ENCODE measurements at places on chromosomes 5 and 9.

DNA sequence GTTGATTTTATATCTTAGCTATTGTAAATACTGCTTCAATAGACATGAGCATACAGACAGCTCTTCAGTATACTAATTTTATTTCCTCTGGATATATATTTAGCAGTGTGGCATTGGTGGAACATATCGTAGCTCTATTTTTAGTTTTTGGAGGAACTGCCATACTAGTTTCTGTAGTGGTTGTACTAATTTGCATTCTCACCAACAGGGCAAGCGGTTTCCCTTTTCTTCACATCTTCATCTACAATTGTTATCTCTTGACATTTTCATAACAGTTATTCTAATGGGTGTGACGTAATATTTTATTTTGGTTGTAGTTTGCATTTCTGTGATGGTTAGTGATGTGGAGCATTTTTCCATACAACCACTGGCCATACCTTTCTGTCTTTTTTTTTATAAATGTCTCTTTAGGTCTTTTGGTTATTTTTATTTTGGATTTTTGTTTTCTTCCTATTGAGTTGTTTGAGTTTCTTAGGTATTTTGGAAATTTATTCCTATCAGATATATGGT is 32.5 kb downstream of the TAF11L14 start:
- DNase-seq: no peak

GRCh38 chr5:42597318-42597937 is 159.2 kb upstream of the CCDC152 start:
- no peak for DNase-seq

DNA sequence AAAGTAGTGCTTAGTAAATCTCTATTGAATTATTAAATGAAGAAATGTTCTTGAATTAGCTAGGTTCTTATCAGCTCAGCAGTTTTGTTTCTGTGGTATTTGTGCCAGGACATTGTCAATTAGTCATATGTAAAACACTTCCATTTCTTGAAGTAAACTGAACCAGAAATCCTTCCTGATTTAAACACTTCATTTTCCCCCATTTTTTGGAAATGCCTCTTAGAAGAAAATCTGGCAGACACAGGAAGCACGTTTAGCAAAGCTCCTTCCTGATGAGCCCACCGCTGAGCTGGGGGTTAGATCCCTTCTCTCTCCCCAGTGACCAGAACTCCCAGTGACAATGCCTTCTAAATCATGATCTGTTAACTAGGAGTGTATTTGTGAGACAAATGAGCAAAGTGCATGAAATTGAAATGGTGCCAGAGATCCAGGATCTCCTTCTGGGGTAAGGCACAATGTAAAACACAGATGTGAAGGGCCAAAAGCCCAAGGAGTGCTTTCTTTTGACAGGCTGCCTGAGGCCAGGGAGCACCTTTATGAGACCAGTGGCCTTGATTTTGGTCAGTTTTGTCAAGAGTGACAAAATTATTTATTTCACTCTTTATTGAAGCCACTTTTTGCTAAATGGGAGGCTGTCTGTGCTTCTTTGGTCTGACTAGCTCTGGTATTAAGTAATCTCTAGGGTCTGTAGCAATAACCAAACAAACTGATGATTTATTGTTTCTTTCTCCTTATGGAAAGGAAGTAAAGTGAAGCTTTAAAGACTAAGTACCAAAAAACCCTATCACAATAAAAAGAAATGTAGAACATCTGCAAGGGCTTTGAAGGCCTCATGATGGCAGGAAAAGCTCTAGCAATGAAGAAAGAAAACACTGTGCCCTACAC is 25.5 kb upstream of the RUSC2 start:
- DNase-seq: no peak

DNA sequence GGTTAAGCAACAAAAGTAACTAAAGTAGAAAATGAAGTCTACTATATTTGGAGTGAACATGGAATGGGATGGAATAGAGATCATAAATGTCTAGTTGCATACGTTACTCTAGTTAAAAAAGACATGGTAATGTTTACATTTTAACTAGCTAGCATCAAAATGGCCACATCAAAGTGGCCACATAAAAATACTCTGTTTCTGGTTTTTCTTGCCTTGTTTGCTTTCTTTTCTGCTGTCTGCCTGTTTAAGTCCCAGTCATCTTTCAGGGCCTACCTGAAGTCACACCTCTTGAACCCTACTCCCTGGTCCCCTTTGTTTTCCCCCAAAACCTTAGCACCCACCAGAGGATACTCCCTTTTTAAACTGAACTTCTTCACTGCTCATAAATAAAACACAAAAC is 6.4 kb upstream of the KIF2A start:
- peak; percentile 65 for DNase-seq

DNA sequence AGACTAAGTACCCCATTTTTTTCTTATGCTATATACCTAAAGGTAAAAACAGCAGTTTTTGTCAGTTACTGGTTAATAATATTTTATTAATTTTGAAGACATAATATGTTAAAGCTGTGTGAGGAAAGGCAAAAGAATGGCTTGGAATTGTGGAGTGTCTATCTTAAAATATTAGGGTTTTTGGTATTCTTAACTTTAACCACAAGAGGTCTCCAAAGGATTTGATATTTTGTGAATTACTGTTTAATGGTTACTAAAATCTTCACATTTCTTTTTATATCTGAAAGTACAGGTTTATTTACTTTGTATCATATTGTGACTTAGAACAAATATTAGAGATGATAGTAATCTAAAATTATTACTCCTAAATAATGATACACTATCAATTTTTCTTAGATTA is 32.0 kb upstream of the DHFR start:
- DNase-seq: no peak

- DNase-seq: no peak
Observed at GRCh38 chr9:126401107-126401506, 74.5 kb downstream of the MVB12B start.

DNA sequence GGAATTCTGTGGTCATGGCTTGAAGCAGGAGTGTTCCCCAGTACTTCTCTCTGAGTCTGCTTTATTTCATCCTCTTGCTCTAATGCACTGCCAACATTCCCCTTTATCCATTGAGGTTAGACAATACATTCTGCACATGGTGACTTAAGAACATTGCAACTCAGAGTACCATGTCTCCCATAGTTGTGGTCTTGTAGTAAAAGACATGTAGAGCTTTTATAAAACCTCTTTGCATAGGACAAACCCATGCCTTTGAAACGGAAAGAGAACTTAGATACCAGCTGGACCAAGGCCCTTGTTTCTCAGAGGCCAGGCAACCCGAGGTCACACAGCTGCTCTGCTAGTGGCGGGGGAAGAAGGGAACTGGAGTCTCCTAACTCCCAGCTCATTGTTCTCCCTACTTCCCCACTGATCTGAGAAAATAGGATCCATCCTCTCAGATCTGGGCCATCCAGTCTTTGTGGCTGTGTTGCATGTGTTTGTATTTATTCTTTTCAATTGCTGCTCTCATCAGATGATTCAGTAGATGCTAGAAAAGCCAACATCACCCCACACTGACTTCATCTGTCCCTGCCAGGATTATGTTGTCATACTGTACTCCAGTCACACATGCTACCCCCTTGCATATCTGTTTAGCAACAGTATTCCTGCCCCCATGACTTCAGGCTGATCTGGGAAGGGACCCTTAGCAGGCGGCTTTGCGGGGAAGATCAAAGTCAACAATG is 236.9 kb downstream of the SAXO1 start:
- no peak for DNase-seq

- peak; percentile 12 for DNase-seq
Observed at GRCh38 chr9:93520523-93520922, 55.9 kb upstream of the PHF2 start.

- DNase-seq: no peak
Observed at GRCh38 chr5:39775086-39775796, 350.5 kb upstream of the DAB2 start.

DNA sequence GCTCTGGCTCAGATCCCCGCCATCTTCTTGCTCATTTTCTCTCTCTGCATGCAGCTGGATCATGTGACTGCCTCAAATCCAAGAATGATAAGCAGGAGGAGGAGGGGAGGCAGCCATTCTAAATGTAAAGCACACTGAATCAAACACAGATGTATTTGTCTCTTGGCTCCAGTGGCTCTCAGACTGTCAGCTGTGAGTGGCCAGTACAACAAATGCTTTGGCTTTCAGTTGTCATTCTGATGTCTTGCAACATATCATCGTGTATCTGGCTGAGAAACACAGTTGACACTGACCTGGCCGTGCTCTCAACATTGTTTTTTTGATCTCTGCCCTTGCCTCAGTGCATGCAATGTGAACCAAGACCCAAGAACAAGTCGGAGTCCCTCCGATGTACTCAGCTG is 233.1 kb downstream of the ADAMTSL1 start:
- no peak for DNase-seq

DNA sequence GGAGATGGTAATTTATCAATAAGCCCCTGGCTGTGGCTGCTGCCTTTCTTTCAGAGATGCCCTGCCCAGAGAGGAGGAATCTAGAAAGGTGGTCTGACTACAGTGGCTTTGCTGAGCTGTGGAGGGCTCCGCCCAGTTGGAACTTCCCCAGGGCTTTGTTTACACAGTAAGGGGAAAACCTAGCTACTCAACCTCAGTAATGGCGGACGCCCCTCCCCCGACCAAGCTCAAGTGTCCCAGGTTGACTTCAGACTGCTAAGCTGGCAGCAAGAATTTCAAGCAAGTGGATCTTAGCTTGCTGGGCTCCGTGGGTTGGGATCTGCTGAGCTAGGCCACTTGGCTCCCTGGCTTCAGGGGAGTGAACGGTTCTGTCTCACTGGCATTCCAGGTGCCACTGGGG is 865.4 kb upstream of the ACO1 start:
- peak; percentile 19 for DNase-seq

- DNase-seq: no peak
Observed at GRCh38 chr5:142304013-142304701, 20.7 kb downstream of the SPRY4 start.

DNA sequence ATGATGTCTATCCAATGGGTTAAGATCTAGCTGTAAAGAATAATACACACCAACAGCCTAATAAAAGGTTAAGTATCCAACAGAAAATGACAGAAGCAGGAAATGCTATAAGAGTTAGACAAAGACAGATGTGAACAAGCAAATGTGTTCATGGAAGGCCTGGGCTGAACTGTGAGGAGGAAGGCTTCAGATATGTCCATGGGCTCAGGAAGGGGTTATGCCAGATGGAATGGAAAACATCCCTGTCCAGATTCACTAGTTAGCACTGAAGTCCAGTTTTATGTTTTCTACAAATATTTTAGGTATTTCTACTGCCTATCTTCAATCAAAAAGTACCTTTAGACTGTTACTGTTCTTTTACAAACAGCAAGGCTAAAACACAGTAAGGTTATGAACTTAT is 27.1 kb downstream of the ERAP1 start:
- DNase-seq: no peak

DNA sequence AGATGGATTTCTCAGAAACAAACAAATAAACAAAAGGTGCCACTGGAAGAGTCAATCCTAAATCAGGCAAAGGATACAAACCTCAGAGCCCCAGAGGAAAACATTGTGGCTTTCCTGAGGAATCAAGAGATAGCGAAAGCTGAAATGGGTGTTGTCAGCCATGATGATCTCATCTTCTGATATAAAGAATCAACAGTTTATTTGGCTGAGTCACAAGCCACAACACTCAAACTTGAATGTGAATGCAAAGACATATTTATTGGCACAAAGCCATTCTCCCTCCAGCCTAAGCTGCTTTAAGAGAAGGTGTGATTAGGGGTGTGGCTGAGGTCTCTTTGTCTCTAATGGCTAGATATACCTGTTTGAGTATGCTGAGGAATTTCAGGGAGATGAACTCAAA is 73.3 kb upstream of the NREP start:
- no peak for DNase-seq

Data from CD4-positive, alpha-beta T cell treated with Interferon alpha-2 for 1 hour (primary cell).